ENCODE measurements at places on chromosomes 12 and 14.

DNA sequence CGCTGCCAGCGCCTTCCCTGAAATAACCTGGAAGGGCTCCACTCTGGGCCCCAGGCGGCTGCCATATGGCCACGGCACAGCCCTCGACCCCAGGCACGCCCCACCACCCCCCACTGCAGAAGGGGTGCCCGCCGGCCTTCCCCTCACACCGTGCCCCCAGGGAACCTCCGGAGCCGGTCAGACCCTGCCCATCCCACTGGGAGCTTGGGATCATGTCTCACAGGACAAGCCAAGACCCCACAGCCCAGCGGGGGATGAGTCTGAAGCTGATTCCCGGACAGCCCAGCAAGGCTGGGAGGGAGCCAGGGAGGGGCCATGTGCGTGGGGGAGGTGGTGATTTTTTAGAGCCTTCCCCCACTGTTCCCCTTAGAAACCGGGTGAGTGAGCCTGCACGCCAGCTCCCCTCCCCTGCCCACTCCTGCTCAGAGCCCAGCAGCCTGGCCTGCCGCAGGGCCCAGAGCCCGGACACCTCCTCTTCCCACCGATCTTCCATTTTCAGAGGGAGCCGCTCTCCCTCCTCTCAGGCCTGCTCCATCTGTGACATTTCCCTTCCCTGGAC lies 1.4 kb downstream of the RIMBP2 start:
- H3K4me1 ChIP-seq, result peaks cover 27% of the 10 kb centered on the region
- no peak for DNase-seq
- H3K36me3 ChIP-seq, result peaks cover 9% of the 10 kb centered on the region
- peaks cover 76% of the 10 kb centered on the region for H3K27me3 ChIP-seq
- no peak overlapping the region for H3K27ac ChIP-seq
- H3K4me3 ChIP-seq, result peak overlapping the region; percentile 90

GRCh38 chr12:108629824-108630476 lies 3.7 kb downstream of the SELPLG start:
- no peak for DNase-seq

- no peak overlapping the region for H3K4me3 ChIP-seq
- no peak overlapping the region for H3K27ac ChIP-seq
- H3K4me1 ChIP-seq, result peaks cover 9% of the 10 kb centered on the region
- no peaks in the 10 kb centered on the region for H3K27me3 ChIP-seq
- no peaks in the 10 kb centered on the region for H3K36me3 ChIP-seq
- DNase-seq, result no peak
Measured at GRCh38 chr12:75404231-75404630, 13.3 kb downstream of the GLIPR1L2 start.

DNA sequence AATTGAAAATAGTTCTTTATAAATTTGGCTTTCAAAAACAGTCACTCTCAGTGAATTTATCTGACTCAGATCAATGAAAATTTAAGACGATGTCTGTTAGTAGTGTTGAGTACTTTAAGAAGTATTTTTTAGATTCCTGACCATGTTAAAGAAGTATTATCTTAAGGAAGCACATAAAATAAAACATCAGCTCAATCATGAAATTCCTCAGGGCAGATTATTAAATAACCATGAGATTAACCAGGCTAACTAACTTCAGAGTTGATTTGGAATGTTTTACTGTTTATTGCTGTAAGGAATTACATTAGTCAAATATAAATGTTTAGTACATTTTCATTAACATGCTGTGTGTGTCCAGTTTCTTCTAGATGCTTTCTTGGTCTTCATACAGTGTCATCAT lies 160.2 kb downstream of the PELI2 start:
- no peak overlapping the region for H3K27ac ChIP-seq
- H3K27me3 ChIP-seq, result no peaks in the 10 kb centered on the region
- H3K36me3 ChIP-seq, result peaks cover 20% of the 10 kb centered on the region
- H3K4me1 ChIP-seq, result no peaks in the 10 kb centered on the region
- DNase-seq, result no peak

GRCh38 chr12:115132905-115133304 lies 448.9 kb upstream of the TBX3 start:
- H3K36me3 ChIP-seq, result no peaks in the 10 kb centered on the region
- H3K27me3 ChIP-seq, result peaks cover 2% of the 10 kb centered on the region
- no peak overlapping the region for H3K27ac ChIP-seq
